ENCODE measurements at places on chromosomes 7 and 10.

GRCh38 chr7:120996988-120997345 lies 8.5 kb downstream of the CPED1 start:
- DNase-seq, result no peak

GRCh38 chr7:99146979-99147378 lies 3.1 kb upstream of the SMURF1 start:
- DNase-seq, result no peak

DNA sequence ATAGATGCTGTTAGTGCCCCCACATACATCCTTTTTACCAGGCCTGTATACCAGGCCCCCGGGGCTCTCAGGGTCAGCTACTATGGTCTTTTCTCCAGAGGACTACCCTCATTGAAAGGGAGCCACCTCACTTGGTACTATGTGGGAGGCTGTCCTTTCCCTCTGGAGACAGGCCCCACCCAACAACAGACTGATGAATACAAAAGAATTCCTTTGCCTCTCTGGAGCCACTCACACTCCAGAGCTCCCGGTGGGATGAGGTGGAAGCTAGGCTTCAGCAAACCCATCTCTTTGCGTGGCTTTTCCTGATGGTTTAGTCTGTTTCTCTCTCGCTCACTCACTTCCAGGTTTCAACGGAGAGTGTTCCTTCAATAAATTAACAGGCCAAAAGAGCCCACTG lies 30.3 kb downstream of the ANKMY2 start:
- DNase-seq, result no peak

- DNase-seq, result no peak
Observed at GRCh38 chr10:25934621-25935139, 651 bp downstream of the MYO3A start.

DNA sequence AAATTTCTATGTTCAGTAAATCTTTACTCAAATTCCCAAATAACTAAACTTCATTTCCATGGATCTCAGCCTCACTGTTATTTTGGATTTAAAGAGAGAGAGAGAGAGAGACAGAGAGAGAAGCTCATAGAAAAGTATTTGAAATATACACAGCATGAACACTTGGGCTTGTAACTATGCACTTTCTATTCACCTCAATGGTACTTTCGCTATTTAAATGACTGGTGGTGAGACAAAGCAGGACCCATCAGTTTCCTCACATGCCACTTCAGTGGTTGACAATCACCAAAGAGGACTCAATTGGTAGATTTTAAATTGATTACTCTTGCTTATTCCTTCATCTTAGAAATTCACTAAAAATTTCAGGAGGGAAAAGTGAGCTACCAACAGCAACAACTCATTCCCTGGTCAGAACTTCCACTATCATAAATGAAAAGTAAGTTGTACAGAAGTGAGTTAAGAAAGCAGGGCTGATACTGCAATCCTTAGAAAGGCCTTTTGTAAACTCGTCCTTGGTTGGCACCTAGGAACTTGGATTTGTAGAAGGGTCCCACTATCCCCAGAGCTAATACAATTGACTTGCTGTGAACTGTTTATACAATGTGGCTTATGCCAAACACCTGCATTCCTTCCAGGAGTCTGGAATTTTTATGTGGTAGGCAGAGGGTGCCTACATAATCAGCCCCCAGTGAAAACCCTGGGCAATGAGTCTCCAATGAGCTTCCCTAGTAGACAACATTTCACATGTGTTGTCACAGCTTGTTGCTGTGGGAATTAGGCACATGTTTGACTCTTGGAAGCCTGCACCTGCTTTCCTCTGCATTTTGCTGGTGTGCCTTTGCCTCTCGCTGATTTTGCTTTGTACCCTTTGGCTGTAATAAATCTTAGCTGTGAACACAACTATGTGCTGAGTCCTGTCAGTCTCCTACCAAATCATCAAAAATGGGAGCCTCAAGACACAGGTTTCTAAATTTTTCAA lies 10.8 kb downstream of the ERLIN1 start:
- DNase-seq, result no peak

DNA sequence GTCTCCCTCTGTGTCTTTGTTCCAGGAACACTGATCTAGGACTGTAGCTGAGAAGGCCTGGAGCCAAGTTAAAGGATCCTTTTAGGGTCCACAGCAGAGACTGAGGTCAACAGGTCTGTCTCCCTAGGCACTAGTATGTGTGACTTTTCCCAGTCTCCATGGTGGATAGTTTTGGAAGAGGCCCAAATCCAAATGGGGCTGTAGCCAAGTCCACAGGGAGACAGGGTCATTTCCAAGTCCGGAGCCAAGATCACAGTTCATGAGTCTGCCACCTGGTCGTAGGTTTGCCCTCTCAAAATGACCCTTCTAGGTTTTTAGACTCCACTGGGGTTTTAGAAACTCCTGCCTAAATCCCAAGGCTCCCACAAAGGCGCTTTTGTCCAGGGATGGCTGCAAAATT lies 16.8 kb downstream of the ZNF277 start:
- DNase-seq, result no peak

- no peak for DNase-seq
Observed at GRCh38 chr10:3651969-3652653, 132.9 kb downstream of the KLF6 start.
